Fibroblast of the aortic adventitia (primary cell): ENCODE measurements at places on chromosomes 11 and 22. TPM values are rescaled to one million over a fixed set of nuclear protein-coding genes. Genes with fewer than 3 reads are reported as not detected.

DNA sequence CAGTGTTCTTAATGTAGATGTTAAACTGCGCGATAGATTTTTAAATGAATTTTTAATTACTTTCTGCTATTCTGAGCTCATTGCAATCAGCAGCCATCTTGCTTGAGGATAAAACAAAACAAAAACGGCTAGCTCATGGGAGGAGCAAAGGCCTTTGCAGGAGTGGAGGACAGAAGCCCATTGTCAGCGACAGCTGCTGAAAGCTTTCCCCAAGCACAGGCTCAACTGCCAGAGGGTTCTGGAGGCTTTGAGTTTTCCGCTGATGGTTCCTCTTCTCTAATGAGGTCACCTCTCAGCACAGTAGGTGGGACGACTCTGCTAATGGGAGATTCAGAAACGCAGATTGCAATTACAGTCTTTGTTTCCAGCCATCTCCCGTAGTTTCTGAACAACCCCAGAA, 167.1 kb upstream of the TTC12 start:
- no peak for DNase-seq

- DNase-seq: no peak
Measured at GRCh38 chr11:77474684-77475060, 778 bp upstream of the PAK1 start.

DNA sequence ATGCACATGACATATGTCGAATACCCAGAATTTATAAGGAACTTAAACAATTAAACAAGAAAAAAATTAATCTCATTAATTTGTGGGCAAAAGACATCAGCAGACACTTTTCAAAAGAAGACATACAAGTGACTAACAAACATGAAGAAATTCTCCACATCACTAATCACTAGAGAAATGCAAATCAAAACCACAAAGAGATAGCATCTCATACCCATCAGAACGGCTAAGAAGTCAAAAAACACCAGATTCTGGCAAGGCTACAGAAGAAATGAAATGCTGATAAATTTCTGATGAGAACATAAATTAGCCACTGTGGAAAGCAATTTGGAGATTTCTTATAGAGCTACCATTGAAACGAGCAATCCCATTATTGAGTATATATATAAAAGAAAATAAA, 210.6 kb upstream of the LUZP2 start:
- DNase-seq: no peak

The CHST1 gene
- 0.09 and 0.82 TPM in 2 replicates for total RNA-seq

The ARL2 gene
- total RNA-seq: 14.9 and 97.9 TPM in 2 replicates

DNA sequence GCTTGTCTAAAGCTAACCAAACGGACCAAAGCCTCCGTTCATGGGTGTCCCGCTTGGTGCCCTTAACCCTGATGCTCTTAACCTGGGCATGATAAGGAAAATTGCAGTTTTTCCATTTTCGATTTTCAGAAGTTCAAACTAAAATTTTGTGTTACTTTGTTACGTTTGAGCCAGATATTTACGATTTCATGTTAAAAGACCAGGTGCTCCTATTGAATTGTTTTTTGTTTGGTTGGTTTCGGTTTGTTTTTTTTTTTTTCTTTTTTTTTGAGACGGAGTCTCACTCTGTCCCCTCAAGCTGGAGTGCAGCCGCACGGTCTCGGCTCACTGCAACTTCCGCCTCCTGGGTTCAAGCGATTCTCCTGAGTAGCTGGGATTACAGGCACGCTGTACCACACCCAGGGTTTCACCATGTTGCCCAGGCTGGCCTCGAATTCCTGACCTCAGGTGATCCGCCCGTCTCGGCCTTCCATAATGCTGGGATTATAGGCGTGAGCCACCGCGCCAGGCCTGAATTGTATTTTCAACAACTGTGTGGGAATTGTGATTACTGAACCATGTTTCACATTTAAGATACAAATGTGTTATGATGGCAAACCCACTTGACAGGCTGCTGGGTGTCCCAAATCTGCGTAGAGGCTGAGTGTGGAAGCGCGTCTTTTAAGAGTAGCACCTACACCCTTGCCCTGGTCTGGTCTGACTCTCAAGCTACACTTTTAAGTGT, 864 bp upstream of the USP28 start:
- no peak for DNase-seq

The KCNE3 gene
- 0.18 and 5.9 TPM in 2 replicates for total RNA-seq

DNA sequence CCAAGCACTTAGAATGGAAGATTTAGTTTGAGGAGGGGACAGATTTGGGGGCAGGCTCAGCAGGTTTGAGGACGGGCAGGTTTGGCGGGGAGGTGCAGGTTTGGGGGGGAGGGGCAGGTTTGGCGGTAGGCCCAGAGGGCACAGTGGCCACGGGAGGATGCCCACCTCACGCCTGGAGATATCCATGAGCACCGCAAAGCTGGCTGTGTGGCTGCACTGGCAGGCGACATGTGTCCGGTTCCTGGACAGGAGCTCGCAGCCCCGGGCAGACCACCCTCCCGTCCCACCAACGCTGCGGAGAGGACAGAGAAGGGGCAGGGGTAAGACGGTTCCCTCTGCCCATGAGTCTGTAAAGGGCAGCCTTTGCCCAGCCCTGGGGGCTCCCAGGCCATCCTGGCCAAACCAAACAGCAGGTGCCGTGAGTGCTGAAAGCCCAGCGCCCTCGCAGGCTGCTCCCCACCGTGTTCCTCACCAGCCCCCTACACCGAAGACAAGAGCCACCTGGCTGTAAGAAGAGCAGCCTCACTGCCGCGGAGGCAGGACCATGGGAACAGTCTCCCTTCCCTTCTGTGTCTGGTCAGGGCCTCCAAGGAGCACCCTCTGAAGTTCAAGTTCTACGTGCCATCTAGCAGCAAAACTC, 43.0 kb downstream of the TRMU start:
- DNase-seq: no peak

DNA sequence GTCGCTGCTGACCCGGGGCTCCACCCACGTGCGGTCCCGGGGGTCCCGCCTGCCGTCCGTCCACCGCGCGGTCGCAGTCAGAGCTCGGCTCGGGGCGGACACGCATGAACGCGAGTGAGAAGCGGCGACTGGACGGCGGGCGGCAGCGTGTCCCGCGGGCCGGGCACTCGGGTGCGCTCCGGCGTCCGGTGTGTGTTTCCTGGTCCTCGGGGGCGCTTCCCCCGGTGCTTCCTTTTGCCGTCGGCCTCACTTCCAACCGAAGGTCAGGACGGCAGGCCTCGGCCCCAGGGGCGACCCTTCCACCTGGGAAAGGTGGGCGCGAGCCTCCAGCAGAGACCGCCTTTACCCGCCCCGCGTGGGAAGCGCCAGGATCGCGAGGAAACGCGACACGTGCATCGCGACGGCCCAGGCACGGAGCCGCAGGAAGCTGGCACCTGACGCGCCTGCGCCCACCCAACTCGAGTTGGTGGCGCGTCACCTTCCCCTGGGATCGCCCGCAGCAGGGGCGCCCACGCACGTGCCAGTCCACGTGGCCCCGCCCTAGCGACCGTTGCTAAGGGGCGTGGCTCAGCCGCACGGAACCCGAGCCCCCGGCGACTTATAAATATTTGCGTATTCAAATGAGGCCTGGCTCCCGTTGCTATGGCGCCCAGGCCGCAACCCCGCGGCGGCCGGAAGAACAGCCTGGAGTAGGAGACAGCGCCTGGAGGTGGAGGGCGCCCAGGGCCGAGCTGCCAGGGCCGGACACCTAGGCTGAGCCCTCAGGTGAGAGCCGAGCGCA, at the start of gene LRRC56:
LRRC56 (plus strand) TSS at position 687 of the 781 bp plus-strand sequence. CDS start 3,158 bp downstream, outside the sequence.
- DNase-seq: peak; percentile 38

The NLRP14 gene
- 0.18 TPM in 1 of 2 replicates, not detected in the other for total RNA-seq

DNA sequence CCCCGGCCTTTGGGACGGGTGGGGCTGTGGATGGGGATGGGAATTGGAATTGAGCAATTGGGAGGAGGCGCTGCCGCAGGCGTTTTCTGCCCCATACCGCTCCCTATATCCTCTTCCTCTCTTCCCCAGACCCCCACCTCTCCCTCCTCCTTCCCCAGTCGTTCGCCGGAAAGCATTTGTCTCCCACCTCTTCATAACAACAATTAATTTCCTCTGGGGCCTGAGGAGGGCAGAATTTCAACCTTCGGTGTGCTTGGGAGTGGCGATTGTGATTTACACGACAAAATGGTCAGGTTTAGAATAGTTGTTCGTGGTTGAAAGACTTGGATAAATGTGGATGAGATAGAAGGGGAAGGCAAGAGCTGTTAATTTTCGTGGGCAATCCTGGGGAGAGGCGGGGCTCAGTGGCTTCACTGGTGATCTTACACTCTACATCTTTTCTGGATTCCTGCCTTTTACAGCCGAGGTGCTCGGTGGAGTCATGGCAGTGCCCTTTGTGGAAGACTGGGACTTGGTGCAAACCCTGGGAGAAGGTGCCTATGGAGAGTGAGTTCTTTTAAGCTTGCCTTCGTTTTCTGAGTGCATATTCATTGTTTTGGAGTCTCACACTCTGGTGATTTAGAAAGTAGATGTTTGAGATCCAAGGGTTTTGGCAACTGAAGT, 1.5 kb downstream of the CHEK1 start:
- peak; percentile 77 for DNase-seq

DNA sequence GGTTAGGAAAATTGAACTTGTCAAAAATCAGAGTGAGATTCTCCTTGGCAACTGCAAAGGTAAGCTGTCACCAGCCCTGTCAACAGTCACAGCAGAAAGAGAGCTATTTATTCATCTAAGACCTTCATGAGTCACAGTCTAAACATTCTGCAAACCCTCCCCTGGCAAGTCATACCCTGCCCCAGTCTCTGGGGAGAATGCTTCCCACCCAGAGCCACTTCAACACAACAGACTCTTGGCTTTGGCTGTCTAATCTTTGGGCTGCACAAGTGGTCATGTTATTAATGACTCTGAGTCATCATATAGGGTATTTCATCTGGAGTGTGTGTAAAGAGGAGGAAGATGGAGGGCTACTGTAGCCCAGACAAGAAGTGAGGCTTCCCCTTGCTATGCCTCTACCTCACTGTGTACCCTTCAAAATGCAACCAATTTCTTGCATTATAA, 153.4 kb downstream of the CCDC34 start:
- peak; percentile 96 for DNase-seq

The ROBO4 gene
- 1.3 and 3.3 TPM in 2 replicates for total RNA-seq

DNA sequence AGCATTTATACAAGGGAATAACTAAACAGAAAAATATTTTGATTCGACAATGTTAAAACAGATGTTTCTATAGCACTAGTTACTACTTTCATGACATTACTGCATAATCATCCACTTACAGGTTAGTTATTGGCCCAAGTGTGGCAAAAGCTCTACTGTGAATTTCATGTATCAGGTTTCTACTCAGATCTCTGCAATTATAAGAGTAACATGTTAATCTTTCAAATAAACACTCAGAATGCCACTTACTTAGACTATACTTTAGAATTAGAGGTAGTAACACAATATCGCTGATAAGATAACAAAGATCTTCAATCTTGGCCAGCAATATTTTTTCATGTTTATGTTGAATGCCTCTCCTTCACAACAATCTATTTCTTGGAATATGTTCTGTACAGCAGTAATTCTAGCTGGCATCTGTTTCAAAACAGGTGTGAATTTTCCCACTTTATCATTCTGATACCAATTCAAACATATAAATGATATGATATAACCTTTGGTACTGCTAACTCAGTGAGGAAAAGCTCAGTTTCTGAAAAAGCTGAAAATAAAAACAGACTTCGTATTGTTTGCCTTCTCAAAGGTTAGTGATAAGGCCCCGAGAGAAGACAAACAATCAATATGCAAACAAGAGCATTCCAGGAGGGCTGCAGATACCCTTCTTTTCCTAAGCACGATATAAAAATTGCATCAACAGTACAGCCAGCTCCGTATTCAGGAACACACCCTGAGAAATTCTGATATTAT, 11.0 kb upstream of the CCDC34 start:
- DNase-seq: no peak

DNA sequence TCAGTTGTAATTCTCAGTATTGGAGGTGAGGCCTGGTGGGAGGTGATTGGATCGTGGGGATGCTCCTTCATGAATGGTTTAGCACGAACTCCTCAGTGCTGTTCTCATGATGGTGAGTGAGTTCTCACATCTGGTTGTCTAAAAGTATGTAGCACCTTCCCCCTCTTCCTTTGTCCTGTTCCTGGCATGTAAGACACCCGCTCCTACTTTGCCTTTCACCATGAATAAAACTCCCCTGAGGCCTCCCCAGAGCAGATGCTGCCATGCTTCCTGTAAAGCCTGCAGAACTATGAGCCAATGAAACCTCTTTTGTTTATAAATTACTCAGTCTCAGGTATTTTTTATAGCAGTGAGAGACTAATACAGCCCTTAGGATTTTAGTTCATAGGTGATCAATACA, 191.5 kb downstream of the MAML2 start:
- DNase-seq: no peak

GRCh38 chr11:68081691-68082090, 39.5 kb downstream of the CHKA start:
- DNase-seq: no peak

GRCh38 chr22:38448945-38449745, 5.9 kb downstream of the KCNJ4 start:
- no peak for DNase-seq

The OR1S1 gene
- total RNA-seq: not detected in 2 replicates

- no peak for DNase-seq
Measured at GRCh38 chr22:29816980-29817379, 21.1 kb downstream of the ASCC2 start.

- DNase-seq: no peak
Measured at GRCh38 chr11:92527467-92527866, 302.8 kb downstream of the FAT3 start.

DNA sequence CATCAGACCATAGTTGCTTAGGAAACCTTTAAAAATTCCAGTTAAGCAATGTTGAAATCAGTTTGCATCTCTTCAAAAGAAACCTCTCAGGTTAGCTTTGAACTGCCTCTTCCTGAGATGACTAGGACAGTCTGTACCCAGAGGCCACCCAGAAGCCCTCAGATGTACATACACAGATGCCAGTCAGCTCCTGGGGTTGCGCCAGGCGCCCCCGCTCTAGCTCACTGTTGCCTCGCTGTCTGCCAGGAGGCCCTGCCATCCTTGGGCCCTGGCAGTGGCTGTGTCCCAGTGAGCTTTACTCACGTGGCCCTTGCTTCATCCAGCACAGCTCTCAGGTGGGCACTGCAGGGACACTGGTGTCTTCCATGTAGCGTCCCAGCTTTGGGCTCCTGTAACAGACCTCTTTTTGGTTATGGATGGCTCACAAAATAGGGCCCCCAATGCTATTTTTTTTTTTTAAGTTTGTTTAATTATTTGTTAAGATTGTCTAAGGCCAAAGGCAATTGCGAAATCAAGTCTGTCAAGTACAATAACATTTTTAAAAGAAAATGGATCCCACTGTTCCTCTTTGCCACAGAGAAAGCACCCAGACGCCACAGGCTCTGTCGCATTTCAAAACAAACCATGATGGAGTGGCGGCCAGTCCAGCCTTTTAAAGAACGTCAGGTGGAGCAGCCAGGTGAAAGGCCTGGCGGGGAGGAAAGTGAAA, 73.4 kb downstream of the NCAPD3 start:
- no peak for DNase-seq

GRCh38 chr11:8298801-8299786, 35.4 kb upstream of the LMO1 start:
- no peak for DNase-seq

The PKDREJ gene
- 0.09 TPM in 1 of 2 replicates, not detected in the other for total RNA-seq

- DNase-seq: no peak
Measured at GRCh38 chr11:117917591-117918151, 11.5 kb downstream of the TMPRSS13 start.

The FOSL1 gene
- total RNA-seq: 11.4 and 73.9 TPM in 2 replicates

- peak; percentile 35 for DNase-seq
Measured at GRCh38 chr11:64888729-64889511, 10.5 kb upstream of the EHD1 start.
